ELF-1 (cell line): ENCODE measurements at places on chromosomes 2 and 18.

DNA sequence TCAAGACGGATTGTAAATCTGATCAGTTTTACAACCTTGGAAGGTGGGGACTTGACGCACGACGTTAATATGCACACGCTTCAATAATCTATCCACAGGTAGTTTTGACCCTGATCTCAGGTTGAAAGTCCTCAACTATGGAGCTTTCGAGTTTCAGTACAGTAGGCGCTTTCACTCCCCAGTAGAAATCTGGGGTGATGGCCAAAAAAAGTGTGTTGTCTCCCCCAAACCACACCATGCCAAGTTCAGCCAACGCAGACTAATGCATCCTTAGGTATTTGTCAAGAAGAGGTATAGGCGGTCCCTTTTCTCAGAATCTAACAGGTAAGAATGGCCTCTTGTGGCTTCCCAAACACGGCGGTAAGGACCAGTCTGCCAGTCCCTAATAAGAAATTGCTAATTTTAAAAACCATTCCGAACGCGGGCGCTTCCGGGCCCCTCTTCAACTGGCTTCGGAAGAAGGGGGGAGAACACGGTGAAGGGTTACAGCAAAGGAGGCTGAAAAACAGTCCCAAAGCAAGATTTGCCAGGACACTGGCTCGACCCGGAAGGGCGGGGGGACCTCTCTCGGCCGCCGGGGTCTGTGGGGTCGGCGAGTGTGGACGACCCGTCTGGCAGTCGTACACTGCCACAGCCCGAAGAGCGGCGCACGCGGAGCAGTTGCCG is 659 bp downstream of the FAM210A start:
- no peak for DNase-seq

DNA sequence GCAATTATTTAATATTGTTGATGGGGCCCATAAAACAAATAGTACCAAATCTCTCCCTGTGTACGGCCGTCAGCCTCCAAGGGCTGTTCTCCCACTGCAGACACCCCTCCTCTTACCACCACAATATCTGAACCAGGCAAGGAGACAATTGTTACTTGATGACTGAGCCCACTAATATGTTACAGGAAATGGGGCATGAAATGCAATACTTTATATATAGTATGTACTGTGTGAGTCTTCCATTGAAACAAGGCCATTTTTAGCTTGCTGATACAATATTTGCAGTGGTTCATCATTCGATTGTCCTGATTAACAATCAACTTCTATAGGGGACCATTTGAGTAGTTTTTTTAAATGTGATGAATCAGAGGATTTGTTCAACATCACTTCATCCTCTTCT is 307.3 kb downstream of the GBX2 start:
- no peak for DNase-seq

GRCh38 chr2:10835052-10835970 is 22.7 kb upstream of the PDIA6 start:
- peak; percentile 90 for DNase-seq

DNA sequence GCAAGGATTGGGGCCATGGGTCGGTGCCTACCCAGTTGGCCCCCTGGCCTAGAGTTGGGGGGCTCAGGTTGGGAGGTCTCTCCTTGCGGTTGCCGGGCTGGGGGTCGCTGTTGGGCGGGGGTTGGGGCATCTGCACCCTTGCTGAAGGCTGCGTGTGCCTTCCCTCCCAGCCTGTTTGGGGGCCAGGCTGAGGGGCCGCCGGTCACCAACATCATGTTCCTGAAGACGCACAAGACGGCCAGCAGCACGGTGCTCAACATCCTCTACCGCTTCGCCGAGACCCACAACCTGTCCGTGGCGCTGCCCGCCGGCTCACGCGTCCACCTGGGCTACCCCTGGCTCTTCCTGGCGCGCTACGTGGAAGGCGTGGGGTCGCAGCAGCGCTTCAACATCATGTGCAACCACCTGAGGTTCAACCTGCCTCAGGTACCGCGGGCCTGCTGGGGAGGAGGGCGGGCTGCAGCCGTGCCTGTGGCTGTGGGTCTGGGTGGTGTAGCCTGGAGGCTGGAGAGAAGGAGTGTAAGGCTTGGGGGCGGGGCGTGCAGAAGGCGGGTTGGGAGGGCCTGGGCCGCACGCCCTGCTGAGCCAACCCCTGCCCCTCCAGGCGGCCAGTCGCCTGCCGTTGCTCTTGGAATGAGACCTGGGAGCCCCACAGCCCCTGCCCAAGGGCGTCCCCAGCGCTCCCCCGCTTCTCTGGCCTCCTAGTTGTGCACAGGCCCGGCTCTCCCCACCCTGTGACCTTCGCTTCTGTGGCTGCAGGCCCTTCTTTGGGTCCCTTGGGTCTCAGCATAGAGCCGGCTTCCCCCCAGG is 7.2 kb upstream of the NEU4 start:
- peak; percentile 81 for DNase-seq

DNA sequence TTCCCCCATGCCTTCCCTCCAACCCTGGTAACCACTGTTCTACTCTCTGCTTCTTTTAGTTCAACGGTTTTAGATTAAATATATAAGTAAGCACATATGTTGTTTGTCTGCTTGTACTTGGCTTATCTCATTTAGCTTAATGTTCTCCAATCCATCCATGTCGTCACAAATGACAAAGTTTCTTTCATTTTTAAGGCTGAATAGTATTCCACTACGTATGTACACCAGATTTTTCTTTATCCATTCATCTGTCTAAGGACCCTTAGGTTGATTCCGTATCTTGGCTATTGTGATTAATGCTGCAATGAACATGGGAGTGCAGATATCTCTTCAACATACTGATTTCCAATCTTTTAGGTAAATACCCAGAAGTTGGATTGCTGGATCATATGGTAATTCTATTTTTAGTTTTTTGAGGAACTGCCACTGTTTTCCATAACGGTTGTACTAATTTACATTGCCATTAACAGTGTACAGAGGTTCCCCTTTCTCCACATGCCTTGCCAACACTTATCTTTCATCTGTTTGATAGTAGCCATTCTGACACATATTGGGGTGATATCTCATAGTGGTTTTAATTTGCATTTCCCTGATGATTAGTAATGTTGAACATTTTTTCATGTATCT is 8.1 kb downstream of the ASB3 start:
- DNase-seq, result no peak

DNA sequence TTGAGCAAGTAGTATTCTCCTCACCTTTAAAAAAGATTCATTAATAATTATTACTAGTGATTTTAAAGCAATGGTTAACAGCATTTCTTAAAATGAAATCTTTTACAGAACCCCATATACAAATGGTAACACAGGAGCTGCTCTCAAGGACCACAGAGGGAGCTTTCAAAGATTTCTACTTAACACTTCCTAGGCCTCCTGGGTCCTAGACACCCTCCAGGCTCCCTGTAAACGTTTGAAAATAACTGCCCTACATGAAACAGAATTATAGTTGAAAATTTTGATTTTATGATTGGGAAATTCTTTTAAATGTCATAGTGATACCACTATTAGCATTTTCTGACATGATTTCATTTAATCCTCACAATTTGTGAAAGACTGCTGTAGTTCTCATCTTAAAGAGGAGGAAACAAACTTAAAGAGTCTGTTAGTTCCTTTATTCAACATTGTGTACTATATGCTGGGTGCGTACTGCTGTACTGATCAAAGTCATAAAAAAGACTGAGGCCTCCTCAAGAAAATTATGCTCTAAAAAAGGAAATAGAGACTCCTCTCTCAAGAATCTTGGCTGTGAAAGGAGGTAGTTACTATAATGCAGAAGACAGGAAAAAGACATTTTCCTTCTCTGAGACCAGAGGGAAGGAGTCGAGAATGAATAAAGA is 10.6 kb downstream of the CUL3 start:
- DNase-seq, result no peak

GRCh38 chr2:241788135-241788534 is 11.5 kb downstream of the GAL3ST2 start:
- DNase-seq, result no peak

DNA sequence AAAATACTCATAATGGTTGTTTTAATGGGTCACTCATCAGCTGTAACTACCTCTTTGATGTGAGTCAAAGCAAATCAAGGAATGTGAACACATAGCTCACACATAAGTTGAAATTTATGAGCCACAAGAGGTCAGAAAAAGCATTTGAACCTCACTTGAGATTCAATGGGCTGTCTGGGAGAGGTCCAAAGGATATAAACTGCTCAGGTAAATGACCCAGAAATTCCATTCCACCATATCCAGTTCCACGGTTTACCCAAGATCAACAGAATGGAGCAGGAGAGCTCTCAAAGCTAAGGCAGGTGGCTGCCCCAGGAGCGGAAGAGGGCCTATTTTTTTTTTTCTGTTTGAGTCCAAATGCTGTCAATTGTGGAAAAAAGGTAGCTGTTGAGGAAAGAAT is 464.1 kb downstream of the TNS1 start:
- no peak for DNase-seq
